Inflammatory macrophage (primary cell): ENCODE measurements at places on chromosomes 13 and 19.

- peak; percentile 68 for DNase-seq
Observed at GRCh38 chr19:862581-863314, 3.3 kb downstream of the CFD start.

GRCh38 chr19:2315818-2316353 lies 7.9 kb upstream of the LINGO3 start:
- peak; percentile 91 for DNase-seq

- no peak for DNase-seq
Observed at GRCh38 chr19:29371251-29372090, 154.3 kb upstream of the VSTM2B start.

GRCh38 chr13:25686831-25687470 lies 315.2 kb downstream of the ATP8A2 start:
- DNase-seq: no peak

- DNase-seq: peak; percentile 17
Observed at GRCh38 chr13:46995874-46996273, 99.0 kb upstream of the HTR2A start.

- DNase-seq: no peak
Observed at GRCh38 chr13:50511877-50512341, 331.6 kb downstream of the DLEU7 start.

DNA sequence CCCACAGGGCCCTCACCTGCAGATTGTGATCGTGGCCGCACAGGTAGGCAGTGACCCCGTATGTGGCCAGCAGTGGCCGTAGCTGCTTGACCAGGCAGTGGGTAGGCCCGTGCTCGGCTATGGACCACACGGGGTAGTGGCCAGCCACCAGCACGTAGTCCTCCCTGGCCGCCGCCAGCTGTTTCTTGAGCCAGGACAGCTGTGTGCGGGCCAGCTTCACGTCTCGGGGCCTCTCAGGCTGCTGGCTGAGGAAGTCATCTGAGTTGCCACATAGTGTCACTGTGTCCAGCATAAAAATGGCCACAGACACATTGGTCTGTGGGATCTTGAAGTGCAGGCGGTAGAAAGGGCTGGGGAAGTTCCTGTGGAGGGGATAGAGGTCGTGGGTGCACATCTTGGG lies 1.2 kb downstream of the ACP5 start:
- peak; percentile 63 for DNase-seq

DNA sequence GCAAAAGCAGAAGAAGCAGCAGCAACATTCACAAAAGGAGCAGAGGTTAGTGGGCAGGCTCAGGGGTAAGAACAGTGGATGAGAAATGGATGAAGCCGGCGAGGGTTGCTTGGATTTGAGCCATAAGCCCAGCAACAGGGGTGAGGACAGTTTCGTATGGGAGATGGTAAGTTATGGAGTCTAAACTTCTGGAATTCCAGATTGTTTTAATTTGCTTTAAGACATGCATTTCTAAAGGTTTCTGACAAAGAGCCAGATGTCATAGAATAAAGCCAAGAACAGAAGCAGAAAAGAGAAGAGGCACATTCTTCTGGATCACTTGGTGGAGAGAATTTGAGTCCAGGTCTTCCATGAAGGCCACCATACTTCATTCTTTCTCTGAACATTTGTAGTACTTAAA lies 76.6 kb downstream of the TNFSF11 start:
- no peak for DNase-seq

DNA sequence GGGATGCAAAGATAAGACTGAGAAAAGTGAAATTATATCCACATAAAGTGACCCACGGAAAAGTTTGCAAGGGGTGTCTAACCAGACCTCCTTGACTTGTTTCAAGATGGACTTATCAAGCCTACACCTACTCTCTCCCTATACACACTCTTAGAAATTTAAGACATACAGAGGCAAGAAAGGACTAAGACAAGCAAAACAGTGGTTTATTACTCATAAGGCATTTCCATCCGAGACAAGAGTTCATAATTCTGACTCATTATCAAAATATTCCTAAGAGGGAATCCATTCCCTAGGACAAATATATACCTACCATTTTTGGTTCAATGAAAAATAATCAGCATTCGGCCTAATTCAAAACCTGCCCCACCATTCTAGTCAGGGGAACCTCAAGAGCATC lies 232.6 kb upstream of the GPC6 start:
- DNase-seq: no peak

DNA sequence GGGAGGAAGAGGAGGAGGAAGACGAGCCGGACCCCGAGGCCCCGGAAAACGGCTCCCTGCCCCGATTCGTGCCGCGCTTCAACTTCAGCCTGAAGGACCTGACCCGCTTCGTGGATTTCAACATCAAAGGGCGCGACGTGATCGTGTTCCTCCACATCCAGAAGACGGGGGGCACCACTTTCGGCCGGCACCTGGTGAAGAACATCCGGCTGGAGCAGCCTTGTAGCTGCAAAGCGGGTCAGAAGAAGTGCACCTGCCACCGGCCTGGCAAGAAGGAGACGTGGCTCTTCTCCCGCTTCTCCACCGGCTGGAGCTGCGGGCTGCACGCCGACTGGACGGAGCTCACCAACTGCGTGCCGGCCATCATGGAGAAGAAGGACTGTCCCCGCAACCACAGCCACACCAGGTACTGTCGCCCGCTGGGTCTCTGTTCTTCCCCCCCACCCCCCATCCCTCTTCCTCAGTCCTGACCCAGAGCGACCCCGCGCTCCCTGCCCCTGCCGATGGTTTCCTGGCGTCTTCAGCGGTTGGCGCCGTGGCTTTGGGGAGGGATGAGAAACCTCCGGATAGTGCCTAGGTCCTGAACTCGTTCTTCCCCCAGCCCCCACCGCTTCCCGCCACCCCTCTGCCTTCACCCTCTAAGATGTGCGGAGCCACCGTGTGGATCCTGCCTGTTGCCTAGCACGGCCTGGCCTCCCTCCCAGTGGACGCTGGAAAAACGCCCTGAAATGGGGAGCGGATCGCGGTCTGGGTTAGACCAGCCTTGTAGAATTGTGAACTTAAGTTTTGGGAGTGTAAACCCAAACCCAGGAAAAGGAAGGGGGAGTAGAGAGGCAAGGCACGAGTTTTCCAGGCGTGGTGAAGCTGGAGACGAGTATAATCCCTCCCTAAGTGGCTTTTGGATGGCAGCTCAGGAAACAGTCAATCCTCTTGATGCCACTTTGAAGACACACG lies 1.5 kb downstream of the HS6ST3 start:
- no peak for DNase-seq

GRCh38 chr13:91544723-91545122 lies 146.3 kb downstream of the GPC5 start:
- DNase-seq: no peak

DNA sequence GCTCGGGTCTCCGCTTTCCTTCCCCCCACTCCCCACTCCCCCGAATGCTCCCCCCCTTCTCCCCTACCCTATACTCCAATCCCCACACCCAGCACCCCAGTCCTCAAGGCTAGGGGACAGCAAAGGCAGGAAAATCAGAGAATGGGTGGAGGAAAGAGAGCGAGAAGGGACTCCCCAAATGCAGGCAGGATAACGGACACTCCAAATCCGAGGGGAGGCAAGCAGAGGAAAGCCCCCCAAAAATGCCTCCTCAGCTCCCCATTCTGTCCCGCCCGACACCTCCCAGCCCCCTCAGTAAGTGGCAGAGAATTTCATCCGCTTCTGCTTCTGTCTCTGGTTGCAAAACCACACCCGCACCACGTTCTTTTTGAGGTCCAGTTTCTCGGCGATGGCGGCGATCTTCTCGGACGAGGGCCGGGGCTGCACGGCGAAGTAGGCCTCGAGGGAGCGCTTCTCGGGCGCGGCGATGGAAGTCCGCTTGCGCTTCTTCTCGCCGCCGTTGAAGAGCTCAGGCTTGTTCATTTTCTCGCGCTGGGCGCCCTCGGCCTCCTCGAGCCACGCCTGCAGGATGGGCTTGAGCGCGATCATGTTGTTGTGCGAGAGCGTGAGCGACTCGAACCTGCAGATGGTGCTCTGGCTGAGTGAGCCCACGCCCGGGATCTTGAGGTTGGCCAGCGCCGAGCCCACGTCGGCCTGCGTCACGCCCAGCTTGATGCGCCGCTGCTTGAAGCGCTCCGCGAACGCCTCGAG lies 2.1 kb downstream of the POU4F1 start:
- DNase-seq: no peak

- no peak for DNase-seq
Observed at GRCh38 chr19:3263866-3264265, 39.4 kb downstream of the CELF5 start.

DNA sequence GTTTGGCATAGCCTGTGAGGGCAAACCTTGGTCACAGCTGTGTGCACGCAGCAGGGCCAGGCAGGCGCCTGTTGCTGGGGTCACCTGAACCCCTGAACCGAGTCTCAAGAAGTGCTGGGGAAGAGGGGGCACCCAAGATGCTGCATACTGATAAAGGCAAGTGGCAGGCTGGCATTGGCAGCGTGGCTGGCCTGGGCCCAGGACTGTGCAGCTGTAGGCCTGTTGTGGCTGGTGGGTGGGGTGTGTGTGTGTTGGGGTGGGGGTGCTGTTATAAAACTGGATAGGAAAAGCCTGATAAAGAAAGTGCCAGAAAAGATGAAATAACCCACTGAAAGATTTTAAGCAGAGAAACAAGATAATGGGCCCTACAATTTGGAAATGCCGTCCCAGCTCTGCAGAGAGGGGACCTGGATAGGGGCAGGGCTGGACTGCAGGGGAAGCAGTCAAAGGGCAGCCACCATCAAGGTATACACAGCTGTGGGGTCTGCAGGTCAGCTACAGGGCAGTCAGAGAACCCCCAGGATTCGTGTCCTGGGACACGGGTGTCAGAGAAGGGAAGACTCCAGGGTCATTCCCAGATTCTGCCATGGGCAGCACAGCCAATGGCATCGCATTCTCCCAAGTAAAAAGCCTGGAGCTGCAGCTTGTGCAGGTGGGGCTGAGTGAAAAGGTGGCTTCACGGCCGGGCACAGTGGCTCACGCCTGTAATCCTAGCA lies 33.2 kb downstream of the CILP2 start:
- no peak for DNase-seq

GRCh38 chr13:114241918-114242317 lies 7.2 kb downstream of the CDC16 start:
- no peak for DNase-seq

GRCh38 chr19:10593820-10594637 lies 6.9 kb upstream of the AP1M2 start:
- peak; percentile 65 for DNase-seq

GRCh38 chr19:45637890-45638667 lies 1.1 kb downstream of the EML2 start:
- DNase-seq: no peak

GRCh38 chr13:110560601-110561343 lies 750 bp downstream of the RAB20 start:
- DNase-seq: peak; percentile 61

- DNase-seq: no peak
Observed at GRCh38 chr13:45433381-45433790, 15.2 kb upstream of the SLC25A30 start.

DNA sequence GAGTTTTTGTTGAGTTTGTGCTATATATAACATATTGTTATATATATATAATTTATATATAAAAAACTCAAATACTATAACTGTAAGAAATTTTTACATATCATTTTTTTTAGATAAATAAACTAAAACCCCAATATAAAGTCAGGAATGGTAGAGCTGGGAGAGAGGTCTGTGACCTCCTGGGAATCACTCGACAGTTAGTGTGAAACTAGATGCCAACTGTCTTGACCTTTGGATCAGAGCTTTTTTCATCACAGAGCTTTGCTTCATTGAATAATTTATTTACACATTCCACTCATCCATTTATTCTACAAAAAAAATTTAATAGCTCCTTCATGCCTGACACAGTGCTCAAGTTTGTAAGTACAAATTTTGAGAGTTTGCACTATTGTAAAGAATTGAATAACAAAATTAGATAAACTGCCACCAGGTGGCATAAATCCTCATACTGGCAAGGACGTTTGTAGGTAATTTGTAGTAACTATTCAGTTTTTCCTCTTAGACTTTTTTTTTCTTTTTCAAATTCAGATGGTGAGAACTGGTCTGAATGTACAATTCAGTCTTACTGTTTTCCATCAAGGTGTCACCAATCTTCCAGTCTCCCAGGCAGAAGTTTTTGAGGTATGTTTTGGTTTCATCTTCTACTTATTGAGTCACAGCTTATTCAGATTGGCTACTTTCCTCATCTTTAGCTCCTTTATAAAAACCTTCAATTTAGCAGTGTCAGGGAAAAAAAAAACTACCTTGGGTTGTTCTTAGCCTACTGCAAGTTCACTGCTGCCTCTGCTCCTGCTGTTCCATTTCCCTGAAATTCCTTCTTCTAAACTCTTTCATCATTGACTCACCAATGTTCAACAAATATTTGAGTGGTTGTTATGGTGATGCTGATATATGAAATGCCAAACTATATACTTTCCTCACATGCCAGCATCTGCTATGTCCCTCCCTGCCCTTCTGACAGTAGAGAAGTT lies 28.7 kb downstream of the LACC1 start:
- DNase-seq: peak; percentile 54

DNA sequence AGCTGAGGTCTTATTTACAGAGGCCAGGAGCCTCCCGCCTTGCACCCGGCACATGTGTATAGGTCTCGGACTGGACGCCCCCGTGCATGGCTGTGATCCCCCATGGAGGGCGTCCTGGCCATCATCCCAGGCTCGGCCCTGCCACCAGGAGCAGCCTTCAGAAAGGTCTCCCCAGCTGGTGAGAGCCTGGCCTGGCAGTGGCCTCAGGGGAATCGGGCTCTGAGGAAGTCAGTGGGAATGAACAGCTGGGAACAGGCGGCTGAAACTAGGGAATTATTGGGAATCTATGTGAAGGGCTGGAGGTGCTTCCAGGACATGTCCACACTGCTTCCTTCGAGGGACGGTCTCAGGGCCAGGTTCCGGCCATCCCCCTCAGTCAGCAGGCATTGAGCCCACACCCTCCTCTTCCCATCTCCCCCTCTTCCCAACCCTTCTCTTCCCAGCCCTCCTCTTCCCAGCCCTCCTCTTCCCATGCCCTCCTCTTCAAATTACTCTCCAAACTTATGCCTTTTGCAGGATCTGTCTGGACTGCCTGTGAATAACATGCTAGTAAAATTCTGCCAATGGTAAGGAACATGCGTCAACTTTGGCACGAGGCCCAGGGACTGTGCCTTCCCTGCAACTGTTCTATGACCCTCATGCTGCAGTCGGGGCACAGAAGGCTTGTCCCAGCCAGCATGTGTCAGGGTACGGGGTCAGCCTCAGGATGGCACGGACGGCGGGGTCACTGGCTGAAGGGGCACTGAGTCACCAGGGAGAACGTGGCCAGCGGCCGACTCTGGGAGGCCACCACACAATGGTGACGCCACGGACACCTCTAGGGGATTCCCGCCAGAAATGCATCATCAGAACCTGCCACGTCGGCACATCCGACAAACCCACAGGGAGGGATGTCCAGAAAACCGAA lies 24.2 kb upstream of the C13orf46 start:
- no peak for DNase-seq

- DNase-seq: peak; percentile 25
Observed at GRCh38 chr19:48367855-48368254, 3.7 kb downstream of the SYNGR4 start.

DNA sequence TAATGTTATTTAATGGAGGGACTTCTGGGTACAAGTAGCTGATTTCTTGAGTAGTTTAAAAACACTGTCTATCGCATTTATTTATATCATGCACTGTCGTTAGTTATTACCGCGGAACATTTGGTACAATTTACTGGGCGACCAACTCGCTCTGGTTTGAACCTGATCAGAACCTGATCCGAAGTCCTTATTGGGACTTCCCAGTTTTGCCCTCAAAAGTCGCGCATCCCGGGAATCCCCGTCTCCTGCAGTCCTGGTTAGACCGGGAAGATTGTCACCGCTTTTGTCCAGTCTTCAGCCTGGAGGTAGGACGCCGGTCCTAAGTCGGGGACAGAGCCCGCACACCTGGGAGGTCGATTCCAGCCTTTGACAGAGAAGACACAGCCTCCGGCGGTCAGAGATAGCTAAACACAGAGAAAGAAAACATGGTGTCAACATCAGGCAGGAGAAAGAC lies 694 bp downstream of the CLN5 start:
- DNase-seq: peak; percentile 35
